Activated CD4-positive, alpha-beta T cell treated with anti-CD3 and anti-CD28 coated beads, Interleukin-2, amount 10 ng/mL, durations not matched to agents 24 days and 14 days (primary cell): ENCODE measurements at places on chromosomes 1 and 21.

DNA sequence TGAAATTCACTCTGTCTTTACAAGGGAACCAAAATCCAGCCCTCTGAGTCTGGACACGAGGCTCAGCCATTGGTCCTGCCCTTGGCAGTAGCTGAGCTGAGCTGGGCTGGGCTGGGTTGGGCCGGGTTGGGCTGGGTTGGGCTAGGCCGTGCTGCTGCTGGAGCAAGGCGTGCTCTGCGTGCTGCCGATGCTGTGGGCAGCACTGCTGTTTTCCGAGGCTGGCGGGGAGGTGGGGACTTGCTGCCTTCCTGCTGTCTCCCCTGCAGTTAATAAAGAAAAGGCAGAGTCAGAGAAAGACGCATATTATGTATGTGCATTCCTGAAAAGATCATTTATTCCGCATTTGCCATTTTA lies 182.9 kb downstream of the CDC7 start:
- DNase-seq: no peak

DNA sequence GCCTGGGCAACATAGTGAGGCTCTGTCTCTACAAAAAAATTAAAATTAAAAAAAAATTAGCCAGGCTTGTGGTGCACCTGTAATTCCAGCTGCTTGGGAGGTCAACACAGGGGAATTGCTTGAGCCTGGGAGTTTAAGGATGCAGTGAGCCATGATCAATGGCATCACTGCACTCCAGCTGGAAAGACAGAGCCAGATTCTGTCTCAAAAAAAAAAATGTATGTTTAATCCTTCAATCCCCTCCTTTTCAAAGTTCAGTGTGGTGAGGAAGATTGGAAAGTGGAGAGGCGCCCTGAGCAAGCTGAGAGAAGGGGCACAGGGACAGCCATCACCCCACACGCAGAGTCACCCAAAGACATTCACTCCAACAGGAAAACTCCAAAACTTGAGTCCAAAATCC lies 97.7 kb upstream of the BACE2 start:
- no peak for DNase-seq

GRCh38 chr21:29812947-29813346 lies 126.8 kb downstream of the GRIK1 start:
- no peak for DNase-seq

DNA sequence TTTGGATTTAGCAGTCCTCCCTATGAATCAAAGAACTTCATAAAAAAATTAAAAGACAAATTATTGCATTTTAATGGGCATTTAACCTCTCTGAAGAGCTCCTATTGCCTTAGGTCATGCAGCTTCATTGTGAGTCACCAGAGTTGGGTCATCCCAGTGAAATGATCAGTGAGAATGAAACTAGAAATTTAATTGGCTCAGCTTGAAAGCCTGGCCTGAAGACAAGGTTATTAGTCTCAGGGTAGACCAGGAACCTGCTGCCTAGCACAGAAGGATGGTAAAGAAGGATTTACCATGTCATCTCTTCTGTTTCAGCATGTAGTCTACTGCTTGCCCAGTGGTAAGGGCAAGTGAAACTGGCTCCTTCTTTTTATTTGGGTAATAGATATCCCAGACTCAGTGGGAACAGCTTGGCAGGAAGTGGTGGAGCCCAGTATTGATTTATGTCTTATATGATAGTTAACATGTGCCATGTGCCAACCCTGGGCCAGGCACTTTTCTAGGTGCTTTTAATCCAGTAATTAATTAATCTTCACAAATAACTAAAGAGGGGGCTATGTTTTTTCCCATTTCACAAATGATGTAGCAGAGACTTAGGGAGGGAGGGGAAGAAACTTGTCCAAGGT lies 23.6 kb downstream of the LAMC2 start:
- DNase-seq: no peak

DNA sequence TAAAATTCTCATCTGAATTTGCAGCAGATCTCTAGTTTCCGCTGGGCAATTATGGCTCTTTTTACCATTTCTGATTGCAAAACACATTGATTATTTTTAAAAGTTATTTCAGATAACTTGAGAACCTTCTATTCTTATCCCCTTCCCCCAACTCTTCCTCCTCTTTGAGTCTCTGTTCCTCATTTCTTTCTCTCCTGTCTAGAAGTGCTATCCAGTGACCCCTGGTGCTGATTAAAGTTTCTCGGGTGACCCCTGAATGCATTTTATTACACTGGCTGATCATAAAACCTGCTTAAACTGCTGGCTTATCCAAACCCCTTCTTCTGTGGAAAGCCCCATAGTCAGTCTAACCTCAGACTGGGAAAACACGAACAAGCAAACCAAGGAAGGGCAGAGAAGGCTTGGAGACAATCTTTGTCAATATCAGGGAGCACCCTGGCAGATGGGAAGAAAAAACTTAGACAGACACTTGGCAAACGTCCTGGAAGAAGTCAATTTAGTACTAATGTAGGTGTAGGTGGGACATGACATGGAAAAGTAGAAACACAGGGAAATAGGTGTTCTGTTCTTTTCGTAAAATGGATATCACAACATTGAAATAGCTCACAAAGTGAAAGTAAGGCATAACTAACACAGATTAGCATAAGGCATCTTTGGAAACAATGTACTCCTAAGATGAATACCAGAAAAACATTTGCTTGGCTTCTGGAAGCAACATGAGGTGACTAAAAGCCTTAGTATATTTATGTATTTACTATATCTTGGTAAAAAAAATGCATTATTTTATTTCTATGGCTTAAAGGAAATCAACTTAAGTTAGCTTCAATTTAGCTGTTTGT lies 61.4 kb downstream of the GORAB start:
- DNase-seq: no peak

- DNase-seq: no peak
These were observed 15.9 kb downstream of the PYCR2 start for GRCh38 chr1:225908013-225908640.

DNA sequence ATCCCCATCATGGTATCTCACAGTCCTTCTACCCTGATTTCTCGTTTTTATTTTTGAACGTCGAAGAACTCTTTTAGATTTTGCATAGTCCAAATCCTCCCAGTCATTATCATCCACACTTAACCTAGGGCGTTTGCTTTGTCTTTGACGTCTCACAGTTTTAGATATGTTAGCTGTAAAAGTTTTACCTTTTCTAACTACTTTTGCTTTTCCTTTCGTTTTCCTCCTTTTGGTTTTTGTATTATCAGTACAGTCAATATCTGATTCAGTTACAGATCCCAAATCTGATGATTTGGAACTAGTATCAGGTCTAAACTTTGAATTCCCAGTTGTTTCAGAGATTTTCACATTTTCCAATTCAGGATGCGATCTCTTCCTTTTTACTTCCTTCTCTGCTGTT lies 13.1 kb upstream of the PSMG1 start:
- no peak for DNase-seq

- DNase-seq: no peak
These were observed 11.1 kb downstream of the AMY2B start for GRCh38 chr1:103582464-103582863.

GRCh38 chr1:192810253-192810880 lies 1.5 kb downstream of the RGS2 start:
- DNase-seq: peak; percentile 59

GRCh38 chr1:7657287-7658016 lies 113.6 kb upstream of the VAMP3 start:
- no peak for DNase-seq

DNA sequence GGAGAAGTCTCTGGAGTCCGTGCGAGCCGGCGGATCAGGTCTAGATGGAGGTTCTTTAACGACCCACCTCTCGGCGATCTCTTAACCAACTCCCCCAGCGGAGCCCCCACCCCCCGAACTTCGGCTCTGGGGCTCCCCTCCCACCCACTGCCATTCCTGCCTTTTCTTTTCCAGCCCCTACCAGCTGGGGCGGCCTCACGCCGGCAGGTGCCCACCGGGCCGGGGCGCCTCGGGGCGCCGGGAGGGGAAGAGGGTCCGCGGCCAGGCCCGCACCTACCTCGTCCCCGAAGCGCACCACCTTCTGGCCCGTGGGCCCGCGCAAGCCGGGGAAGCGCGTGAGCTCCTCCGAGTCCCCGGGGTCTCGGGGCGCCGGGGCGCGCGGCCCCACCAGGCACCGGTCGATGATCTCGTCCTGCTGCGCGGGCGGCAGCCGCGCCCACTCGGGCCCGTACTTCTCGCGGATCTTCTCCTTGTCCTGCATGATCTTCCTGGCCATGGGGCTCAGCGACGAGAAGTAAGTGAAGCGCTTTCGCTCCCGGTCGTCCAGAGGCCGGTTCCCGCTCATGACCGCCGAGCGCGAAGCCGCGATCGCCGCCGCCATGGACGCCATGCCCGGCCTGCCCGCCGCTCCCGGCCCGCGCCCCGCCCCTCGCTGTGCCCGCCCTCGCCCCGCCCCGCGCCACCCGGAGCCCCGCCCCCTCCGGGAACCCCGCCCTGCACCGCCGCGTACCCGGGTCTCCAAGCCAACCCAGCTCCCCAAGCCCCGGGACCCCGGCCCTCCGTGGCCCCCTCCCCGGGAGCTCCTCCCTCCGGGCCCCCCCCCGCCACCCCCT lies at the start of gene C1orf198:
Gene C1orf198 (minus strand): TSS at position 619 of the 833 bp plus-strand sequence. CDS start 9 bp downstream, at position 610.
- DNase-seq: peak; percentile 91

DNA sequence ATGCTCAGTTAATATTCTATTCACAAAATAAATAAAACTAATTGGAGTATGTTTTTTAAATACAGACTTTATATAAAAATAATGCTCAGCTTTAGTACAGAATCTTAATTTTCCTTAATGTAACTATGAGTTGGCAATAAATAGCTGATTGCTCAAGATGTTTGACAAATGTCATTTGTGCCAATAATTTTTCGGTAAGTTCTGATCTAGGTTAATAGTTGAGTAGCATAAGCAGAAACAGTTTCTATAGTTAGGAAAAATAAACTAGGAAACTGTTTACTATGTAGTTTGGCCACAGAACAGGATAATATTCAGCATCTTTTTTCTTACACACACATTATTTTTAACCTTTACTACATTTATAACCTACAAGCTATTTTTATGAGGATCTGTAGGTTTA lies 40.3 kb downstream of the KCTD3 start:
- no peak for DNase-seq

DNA sequence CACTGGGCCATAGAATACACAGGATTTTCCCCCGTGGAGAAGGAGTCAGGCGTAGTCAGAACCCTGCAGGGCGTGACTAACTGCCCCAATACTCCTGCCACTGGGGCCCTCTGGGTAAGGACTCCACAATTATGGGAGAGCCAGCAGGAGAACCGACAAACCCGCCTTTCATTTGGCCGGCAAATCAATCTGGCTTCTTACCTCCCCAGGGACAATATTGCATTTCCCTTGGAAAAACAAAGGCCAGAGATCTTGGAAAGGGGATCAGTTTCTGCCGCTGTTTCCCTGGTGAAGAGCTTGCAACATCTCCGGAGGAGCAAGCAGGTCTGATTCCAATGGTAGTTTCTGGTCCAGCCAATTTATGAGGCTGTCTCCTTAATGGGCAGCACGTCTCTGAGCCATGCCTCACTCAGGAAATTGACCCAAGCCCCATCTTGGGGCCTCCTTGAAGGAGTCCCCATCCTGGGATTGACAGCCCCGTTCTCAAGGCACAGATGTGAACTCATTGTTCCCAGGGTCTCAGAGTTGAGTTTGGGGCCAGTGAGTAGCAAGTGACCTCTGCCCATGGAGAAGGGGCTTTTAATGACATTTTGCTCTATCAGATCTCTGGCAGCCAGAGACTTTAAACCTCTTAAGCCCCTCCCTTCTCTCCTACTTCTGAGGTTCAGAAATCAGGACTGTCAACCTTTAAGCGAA lies 4.3 kb downstream of the TRABD2B start:
- DNase-seq: no peak

GRCh38 chr1:36187800-36188593 lies 32.0 kb downstream of the MAP7D1 start:
- DNase-seq: peak; percentile 94

DNA sequence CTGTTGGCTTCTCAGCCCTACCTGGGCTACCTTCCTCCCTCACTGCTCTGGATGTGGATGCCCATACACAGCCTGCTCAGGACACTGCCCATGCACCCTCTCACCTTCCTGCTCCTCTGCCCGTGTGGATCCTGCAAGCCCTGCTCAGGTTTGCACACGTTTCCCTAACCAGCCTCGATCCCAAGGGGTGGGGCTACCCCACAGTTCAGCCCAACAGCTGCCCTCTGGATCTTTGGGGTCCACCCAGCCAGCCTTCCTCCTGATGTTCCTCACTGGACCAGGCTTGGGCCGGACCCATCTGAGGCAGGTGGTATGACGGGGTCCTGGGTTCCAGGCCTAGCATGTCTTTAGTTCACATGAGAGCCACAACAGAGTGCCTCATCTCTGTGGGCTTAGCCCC lies 4.7 kb downstream of the TMEM54 start:
- no peak for DNase-seq

DNA sequence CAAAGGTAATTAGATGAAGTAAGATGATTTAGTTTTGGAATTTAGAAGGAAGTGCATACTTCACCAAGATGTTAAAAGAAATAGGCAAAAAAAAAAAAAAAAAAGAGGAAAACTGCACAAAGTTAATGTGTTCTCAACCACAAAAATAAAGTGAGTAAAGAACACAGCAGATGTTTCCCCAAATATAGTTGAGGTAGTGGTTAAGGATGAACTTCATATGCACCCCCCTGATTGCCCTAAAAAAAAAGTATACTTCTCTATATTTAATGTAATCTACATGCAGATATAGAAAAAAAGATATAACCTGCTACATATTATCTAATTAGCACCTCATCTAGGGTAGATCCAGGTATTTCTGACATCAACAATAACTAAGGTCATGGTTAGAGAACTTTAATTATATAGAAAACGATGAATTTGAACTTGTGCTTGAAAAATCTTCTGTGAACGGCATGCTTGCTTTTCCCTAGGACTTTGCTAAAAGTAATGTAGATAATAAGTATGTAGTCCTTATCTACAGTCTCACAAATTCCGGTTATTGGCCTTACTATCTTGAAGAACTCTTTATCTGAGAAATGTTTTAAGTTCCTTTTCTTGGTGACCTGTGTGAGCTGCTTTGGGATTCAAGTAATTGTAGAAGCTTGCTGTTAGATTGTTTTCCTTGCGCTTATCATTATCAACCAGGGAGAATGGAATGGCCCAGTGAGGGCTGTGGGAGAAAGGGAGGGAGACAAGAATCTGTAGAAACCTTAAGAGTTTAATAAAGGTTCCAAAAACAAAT lies 70.1 kb upstream of the LRRC7 start:
- DNase-seq: no peak

GRCh38 chr1:161886589-161886988 lies 120.5 kb downstream of the ATF6 start:
- no peak for DNase-seq

GRCh38 chr1:25829046-25829445 lies 9.3 kb downstream of the MTFR1L start:
- no peak for DNase-seq

DNA sequence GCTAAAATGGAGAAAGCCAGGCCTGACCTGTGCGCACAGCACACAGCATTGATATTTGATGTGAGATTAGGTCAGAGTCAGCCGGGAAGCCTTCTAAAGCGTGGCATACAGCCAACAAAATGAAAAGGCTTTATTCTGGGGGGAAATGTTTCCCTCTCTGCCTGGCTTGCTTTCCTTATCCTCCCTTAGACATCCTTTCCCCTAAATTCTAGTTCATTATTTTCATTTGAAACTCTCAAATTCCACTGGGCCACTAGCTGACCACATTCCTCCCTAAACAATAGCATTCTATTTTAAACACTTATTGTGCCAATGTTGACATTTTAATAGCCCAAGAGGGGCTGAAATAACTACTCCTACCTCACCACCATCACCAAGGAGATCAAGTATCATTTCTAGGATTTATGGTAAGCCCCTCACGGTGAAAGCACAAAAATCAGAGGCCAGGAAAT lies 49.4 kb downstream of the LEPR start:
- DNase-seq: no peak
